ENCODE measurements at places on chromosomes 4 and X. TPM values are rescaled to one million over a fixed set of nuclear protein-coding genes. Genes with fewer than 3 reads are reported as not detected.
A peak's percentile ranks its signal among the peaks of the same experiment; 100 is the strongest.

DNA sequence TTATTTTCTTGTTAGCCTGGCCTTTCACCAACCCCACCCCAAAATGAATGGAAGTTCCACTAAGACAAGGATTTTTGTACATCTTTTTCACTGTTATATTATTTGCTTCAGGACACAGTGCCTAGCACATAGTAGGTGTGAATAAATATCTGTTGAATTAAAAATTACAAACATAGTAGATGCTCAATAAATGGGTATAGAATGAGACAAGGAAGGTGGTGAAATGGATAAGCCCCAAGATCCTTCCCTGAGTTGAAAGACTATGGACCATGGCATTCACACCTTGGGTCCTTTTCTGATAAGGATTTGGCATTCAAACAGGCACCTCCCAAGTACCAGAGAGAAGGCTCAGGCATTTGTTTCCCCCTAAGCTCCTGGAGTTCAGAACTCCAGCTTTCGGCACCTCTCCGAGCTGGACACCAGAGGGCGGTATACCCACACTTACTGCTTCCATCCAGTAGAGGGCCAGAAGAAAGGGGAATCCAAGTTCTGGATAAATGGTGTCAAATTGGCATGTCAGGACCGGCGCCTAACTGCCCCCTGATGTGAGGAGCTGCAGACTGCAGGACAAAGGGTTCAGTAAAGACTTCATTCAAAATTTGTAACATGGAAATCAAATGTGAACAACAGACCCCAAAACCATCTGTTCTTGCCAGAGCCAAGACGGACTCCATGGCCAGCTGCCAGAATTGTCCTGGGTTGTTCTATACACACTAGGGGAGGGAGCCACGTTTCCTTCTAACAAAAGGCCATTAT, 193.0 kb downstream of the GPC3 start:
- no peak overlapping the region for H3K27ac ChIP-seq
- no peak overlapping the region for H3K4me3 ChIP-seq
- H3K36me3 ChIP-seq, result no peaks in the 10 kb centered on the region
- no peaks in the 10 kb centered on the region for H3K27me3 ChIP-seq
- no peaks in the 10 kb centered on the region for H3K4me1 ChIP-seq
- peak; percentile 33 for DNase-seq

DNA sequence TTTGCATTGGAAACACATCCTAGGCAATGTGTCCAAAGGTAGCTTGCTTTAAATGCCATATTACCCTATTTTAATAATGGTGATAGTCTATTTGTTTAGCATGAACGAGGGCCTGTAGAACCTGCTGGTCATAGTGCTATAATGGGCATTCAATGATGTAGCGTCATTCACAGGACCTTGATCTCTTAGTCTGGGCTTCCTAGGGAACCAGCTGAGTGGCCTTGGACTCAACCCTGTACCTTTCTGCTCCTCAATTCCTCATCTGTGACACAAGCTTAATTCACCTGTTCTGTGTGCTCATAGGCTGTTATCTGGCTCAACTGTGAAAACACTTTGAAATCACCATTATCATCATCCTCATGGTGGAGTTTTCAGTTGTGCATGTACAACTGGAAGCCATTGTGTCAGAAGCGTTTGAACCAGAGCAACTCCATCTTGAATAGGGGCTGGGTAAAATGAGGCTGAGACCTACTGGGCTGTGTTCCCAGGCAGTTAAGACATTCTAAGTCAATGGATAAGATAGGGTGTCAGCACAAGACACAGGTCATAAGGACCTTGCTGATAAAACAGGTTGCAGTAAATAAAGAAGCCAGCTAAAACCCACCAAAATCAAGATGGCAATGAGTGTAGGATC, 346.8 kb upstream of the KLF3 start:
- H3K4me1 ChIP-seq, result peaks cover 2% of the 10 kb centered on the region
- no peak overlapping the region for H3K4me3 ChIP-seq
- no peaks in the 10 kb centered on the region for H3K27me3 ChIP-seq
- H3K27ac ChIP-seq, result no peak overlapping the region

DNA sequence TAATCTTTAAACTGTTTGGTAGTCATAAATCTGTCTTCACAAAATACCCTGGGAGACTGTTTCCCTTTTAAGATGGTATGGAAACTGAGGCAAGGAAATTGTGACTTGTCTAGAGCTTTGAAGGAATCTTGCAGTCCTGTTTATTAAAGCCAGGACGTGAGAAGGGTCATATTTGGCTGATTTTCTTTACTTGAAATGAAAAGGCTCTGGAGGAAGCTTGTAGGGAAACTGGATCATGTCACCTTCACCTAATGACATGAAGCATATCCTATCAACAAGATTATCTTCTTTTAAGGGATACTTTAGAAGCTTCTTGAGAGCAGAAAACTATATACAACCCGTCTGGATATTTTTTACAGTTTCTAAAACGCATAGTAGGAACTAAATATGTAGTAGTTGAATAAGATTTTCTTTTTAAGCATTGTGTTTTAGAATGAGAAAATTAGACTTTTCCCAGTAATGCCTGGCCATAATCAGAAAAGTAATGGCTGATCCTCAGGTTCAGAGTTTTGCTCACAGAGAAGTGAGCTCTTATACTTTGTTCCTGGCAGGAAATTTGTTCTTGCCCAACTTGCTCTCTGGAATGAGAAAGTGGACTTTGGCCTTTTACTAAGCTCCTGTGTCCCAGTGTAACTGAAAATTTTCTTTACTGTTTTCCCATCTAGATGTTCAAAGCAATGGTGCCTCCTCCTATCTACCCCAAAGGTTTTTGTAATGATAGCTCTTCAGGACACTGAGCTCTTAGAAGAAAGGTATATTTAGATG, 136.8 kb upstream of the AFF2 start:
- H3K27me3 ChIP-seq, result no peaks in the 10 kb centered on the region
- H3K4me1 ChIP-seq, result no peaks in the 10 kb centered on the region
- H3K27ac ChIP-seq, result no peak overlapping the region
- H3K36me3 ChIP-seq, result no peaks in the 10 kb centered on the region
- no peak for DNase-seq

- no peak overlapping the region for H3K27ac ChIP-seq
- no peaks in the 10 kb centered on the region for H3K4me1 ChIP-seq
- H3K27me3 ChIP-seq, result no peaks in the 10 kb centered on the region
- no peak overlapping the region for H3K4me3 ChIP-seq
- no peak for DNase-seq
Measured at GRCh38 chr4:186809070-186809469, 85.4 kb upstream of the FAT1 start.

DNA sequence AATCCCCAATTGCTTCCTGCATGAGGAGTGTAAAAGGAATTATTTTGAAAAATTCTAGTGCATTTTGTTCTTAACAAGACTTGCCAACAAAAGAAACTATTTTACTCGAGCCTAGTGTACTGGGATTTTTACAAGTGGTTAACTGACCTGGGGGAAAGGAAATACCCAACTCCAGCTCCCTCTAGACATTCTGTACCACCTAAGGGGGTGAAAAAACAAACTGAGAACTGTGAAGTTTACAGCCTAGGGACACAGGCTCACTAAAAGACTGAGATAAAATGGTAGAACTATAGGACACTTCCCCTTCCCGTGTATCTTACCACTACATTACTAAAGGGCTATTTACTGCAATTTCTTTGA, 2.6 kb upstream of the ADH5 start:
- H3K4me3 ChIP-seq, result no peak overlapping the region
- H3K4me1 ChIP-seq, result no peaks in the 10 kb centered on the region
- peak overlapping the region; percentile 34 for H3K27ac ChIP-seq
- no peak for DNase-seq
- no peaks in the 10 kb centered on the region for H3K27me3 ChIP-seq

DNA sequence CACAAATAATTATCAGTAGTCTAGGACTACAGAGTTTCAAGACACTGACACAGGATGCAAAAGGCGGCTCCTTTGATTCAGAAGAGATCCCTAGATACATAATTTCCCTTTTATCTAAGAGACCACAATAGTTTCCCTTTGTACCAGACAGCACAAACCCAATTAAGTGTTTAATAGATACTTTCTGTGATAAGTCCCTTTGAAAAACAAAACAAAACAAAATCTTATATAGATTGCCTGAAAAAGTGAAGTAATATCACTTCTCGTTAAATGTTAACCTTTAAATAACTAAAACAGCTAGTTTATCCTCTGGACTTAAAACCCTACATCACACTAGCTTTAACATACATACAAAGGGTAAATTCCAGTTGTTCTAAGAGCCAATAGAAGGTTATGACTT, 49.9 kb downstream of the APBB2 start:
- no peak overlapping the region for H3K27ac ChIP-seq
- no peak for DNase-seq
- no peaks in the 10 kb centered on the region for H3K4me1 ChIP-seq
- no peaks in the 10 kb centered on the region for H3K36me3 ChIP-seq

DNA sequence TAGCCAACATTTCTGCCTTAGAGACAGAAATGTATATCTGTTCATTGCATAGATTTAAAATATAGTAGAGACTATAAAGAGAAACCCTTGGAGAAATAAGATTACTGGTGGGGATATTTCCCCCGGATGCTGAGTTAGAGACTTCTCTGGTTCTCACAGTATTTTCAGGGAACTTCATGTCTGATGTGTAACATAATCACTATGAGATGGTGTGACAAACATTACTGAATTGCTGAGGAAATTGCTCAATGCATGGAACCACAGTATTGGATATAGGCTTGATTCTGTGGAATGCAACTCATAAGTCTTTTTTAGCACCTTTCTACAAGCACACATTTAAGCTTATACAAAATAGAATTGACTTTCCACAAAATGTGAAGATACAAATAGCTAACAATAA, 152.7 kb downstream of the SOWAHB start:
- no peak for DNase-seq
- no peak overlapping the region for H3K4me3 ChIP-seq
- no peaks in the 10 kb centered on the region for H3K4me1 ChIP-seq
- no peaks in the 10 kb centered on the region for H3K36me3 ChIP-seq

DNA sequence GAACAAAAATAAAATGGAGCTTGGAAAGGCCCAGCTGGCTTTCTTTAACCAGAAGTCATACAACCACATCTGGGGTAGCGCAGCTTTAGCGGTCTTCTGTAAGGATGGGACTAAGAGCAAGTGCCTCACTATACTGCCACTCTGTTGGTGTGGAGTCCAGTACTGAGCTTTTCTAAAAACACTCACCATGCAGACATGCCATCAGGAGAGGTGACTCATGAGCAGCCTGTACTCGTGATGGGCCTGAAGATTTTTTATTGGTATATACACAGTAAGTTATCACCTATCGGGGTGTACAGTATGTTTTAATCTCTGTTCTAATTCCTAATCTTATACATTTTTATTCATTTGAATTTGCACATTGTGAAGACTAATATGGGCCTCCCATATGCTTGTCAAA, 9.6 kb downstream of the PPP3CA start:
- no peak overlapping the region for H3K4me3 ChIP-seq
- DNase-seq, result no peak
- H3K36me3 ChIP-seq, result no peaks in the 10 kb centered on the region

DNA sequence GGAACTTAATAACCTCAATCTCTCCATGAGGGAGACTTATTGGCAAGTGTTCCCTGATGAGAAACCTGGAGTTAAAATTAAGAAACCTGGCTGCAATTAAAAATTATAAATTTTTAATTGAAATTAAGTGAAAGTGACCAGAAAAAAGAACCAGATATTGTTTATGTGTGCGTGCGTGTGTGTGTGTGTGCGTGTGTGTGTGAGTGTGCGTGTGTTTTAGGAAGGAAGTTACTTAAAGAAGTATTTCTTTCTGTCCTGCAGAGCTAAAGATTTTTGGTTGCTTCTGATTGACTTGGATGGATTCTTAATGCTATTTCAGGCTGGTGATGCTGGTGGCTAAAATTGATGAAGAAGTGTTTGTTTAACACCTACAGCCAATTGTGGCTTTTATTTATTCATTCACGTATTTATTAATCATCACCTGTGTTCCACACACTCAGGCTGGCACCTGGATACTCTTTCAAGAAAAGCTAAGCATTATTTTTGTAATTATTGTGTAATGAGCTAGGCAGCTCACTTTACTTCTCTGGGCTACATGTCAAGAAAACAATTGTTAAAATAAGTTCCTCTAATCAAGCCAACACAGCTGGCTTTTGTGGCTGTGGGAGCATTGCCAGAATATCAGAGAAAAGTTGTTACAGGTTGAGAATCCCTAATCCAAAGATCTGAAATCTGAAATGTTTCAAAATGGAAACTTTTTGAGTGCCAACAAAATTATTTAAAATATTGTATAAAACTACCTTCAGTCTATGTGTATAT, 68.5 kb downstream of the CEP44 start:
- no peaks in the 10 kb centered on the region for H3K4me1 ChIP-seq
- no peak overlapping the region for H3K4me3 ChIP-seq
- H3K36me3 ChIP-seq, result no peaks in the 10 kb centered on the region
- DNase-seq, result no peak
- no peaks in the 10 kb centered on the region for H3K27me3 ChIP-seq

DNA sequence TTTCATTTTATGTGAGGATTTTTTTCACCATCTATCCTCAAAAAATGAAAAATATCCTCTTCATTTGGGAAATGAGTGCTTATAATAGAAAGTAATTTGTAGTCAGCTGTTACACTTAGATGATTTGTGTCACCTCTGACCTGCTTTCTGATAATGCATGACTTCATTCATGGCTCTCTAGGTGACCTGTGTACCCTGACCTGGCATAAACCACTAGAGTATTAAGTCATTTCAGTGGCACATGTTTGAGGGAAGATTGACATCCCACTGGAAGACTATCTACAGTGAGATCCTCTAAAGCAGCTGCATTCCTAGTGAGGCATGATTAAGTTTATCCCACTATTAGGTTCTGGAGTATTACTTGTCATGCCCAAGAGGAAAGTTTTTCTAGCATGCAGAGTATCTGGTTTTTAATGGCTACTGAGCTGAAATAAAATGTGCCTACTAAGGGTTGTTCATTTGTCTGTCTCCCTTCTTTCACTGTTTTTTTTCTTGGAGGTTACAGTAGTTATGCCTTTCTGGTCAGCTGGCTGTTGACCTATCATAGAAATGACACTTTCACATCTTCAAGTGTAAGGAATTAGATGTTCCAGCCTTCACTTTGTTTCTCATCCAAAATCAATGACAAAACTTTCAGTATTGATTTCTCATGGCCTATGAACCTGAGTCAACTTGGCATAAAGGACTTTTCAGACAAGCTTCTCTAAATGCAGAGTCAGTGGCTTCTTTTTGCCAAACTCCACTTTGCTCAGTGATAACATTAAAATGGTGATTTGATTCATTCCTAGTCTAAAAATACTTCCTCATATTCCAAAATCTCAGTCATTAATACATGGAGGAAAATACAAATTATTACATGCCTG, 33.1 kb downstream of the TET2 start:
- H3K27ac ChIP-seq, result no peak overlapping the region
- H3K4me1 ChIP-seq, result peaks cover 2% of the 10 kb centered on the region
- no peaks in the 10 kb centered on the region for H3K36me3 ChIP-seq
- H3K27me3 ChIP-seq, result no peaks in the 10 kb centered on the region
- DNase-seq, result no peak

Gene GYG2
- total RNA-seq, result 5.2 TPM

Gene SPANXB1
- total RNA-seq, result 9.8 TPM

Gene CLGN
- 20.7 TPM for total RNA-seq

Gene PTTG2
- total RNA-seq, result not detected

Data from prostate gland (tissue), 2 donors.